NCI-H1930 (cell line): ENCODE measurements at places on chromosomes 11 and 22.

GRCh38 chr22:41801886-41802285 lies 1.4 kb downstream of the CCDC134 start:
- DNase-seq = no peak

DNA sequence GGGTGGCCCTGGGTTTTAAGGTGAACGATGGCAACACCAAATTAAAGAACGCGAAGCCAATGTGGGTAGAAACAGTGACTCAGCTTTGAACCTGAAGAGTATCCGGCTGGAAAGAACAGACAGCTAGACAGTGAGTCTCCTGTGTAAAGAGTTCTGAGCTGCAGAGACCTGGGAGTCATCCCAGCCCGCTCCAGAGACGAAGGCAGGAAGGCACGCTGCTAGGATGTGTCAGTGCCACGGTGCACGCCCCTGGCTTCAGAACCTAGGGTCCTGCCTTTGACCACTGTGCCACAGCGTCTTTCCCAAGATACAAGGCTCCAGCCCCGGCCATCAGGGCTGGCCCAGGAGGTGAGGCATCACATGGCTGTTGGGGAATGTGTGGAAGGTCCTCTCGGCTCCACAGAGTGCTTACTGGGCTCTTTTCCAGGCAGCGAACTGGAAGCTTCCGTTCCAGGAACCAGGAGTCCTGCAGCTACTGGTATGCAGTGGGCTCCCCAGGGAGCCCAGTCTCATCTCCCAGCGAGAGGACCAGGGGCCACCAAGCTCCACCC lies 29.9 kb downstream of the LRFN4 start:
- no peak for DNase-seq

DNA sequence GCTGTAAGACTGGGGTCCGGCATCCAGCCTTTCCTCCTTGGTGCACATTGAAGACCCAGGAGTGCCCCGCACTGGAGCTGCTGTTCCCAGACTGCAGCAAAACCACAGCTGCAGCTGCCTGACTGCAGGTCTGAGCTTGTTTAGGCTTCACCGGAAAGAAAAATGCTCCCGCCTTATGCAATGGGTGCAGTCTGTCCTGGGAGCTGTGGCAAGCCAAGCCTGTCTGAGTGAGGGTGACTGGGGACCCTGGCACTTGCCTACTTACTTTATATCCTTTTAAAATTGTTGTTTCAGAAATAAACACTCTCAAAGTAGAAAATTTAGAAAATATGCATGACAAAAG lies 23.3 kb upstream of the CD44 start:
- DNase-seq = no peak

DNA sequence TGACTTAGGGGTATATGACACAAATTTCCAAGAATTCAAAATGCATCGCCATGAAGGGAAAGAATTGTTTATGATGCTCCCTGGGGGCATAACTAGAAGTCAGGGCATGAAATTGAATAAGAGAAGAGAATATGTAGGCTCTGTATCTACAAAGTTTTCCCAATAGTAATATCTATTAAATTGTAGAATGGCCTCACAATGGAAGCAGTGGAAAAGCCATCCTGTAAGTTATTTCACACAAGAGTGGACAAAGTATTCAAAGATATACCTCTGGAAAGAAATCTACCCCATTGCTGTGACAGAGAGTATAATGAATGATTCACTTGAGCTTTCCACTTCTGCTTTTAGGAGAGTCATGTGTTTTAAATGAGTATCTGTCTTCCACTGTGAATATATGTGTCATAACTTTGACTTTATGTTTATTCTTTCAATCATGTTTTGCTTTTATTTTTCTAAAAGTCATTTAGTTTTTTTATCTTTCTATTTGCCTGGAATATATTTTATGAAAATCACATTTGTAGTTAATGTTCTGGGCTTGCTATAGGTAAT lies 65.7 kb upstream of the DDI1 start:
- DNase-seq = no peak

DNA sequence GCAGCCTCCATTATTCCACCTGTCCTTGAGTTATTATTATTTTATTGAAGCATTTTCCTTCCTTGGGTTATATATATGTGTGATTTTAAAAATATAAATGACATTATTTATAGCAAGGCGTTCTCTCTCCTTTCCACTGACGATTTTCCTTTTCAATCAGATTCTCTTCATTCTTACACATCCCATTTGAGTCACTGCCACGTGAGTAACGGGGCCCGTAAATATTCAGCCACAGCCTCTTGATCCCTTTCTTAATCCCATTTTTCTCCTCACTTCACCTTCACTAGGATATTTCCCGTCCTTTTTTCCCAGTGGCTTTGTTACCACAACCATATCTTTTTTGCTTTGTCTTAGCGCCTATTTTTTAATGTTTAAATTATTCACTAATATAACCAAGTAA lies 396.2 kb downstream of the NTM start:
- no peak for DNase-seq

DNA sequence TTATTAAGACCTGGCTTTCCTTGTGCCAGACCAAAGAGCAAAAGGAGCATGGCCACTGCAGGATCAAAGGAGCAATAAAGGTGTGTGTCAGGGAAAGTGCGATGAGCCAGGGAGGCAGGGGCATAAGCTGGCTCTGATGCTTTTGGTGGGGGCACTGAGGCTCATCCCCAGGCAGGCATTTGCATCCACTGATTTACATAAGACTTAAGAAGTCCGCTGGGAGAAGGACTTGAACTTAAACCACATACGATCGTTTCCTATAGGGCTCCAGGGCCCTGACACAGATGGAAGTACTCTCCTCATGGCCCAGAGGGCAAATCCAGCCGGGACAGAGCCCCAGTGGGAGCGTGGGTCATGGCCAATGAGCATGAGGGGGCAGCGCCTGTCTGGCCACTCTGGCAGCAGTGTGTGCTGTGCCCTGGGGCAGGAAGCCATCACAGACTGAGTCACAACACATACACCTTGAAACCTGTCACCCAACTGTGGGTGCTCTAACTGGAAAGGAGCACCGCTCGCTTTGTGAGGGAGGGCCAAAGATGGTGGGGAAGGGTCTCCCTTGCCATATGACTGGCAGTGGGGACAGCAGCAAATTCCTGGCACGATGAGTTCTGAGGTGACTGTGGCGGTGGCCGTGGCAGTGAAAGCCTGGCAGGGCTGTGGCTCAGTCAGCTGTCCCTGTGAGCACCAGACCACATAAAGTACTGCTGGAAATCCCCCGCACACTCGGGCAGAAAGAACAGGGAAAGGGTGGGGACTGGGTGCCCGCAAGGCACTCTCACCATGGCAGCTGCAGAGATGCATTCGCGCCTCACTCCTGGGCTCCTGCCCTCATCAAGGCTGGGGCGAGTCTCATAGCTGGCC lies 79.4 kb upstream of the LMO1 start:
- DNase-seq = no peak

- peak; percentile 8 for DNase-seq
These were observed 35.5 kb downstream of the FZD4 start for GRCh38 chr11:86919557-86920210.

GRCh38 chr11:72586321-72587090 lies 87.7 kb downstream of the PDE2A start:
- no peak for DNase-seq

GRCh38 chr11:104799251-104799650 lies 99.0 kb downstream of the CASP12 start:
- no peak for DNase-seq

DNA sequence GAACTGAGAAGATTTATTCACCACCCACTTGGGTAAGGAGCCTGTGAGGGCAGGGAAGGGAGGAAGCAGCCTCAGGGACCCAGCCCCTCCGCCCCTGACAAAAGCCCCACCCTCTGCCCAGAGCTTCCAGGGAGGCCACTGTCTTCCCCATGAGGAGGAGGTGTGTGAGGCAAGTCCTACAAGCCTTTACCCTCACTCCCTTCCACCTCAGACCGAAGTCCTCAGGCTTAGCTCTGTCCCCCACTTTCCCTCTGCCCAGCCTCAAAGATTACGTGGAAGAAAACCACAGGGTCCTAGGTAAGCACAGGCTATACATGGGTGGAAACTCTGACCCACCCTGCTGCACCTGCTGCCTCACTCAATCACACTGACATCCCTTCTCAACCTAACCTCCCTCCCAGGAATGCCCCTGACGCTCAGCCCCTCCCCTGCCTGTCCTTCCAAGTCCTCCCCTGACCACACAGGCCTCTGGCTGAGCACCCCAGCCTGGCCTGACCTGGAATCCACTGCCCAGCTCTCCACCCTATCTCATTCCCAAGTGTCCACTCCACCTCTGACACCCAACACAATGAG lies 3.6 kb upstream of the ARAP1 start:
- DNase-seq = no peak

DNA sequence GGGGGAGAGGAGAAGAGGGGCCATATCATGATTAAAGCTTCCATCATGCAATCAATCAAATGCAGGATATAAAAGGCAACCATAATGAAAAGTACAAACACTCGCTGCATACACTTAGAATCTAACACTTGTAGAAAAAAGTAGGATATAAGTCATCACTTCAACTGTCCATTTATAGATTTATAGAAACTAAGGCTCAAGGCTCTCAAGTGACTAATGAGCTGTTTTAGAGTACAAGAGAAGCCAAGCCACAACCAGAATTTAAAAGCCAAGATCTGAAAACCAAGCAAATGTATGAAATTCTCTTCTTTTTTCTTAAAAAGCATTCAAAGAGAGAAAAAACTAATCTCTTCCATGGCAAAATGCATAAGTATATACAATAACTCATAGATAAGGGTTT lies 160.2 kb upstream of the BLID start:
- DNase-seq = no peak

- peak; percentile 19 for DNase-seq
These were observed 15.8 kb downstream of the CYB5R2 start for GRCh38 chr11:7657306-7658025.

GRCh38 chr11:111166598-111166997 lies 78.9 kb upstream of the POU2AF2 start:
- no peak for DNase-seq

- DNase-seq = no peak
These were observed 28.1 kb downstream of the POLD3 start for GRCh38 chr11:74620531-74620930.

- peak; percentile 30 for DNase-seq
These were observed 20.3 kb upstream of the MRPL17 start for GRCh38 chr11:6703247-6704063.

- DNase-seq = no peak
These were observed 398 bp upstream of the CRACR2B start for GRCh38 chr11:827146-827896.

DNA sequence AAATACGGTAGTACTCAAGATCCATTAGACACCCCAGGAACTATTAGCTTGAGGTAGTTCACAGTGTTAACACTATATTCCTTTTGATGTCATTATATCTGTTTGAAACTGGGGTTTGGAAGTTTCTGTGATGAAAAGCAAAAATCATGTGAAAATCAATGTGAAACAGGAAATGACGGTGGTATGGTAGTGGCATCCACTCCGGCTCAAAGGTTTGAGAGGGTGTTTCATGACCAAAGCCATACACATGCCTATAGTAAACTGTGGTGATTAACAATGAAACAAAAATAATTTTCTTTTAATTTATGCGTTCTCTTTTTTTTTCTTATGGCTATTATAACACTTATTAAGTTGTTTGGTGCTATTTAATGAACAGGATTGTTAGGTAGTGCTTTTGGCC lies 10.9 kb downstream of the RAB38 start:
- DNase-seq = no peak

GRCh38 chr11:35747668-35748067 lies 85.1 kb downstream of the TRIM44 start:
- peak; percentile 53 for DNase-seq

GRCh38 chr11:6433998-6434660 lies 6.7 kb downstream of the HPX start:
- DNase-seq = no peak
